ENCODE measurements at places on chromosomes 7 and 10.

DNA sequence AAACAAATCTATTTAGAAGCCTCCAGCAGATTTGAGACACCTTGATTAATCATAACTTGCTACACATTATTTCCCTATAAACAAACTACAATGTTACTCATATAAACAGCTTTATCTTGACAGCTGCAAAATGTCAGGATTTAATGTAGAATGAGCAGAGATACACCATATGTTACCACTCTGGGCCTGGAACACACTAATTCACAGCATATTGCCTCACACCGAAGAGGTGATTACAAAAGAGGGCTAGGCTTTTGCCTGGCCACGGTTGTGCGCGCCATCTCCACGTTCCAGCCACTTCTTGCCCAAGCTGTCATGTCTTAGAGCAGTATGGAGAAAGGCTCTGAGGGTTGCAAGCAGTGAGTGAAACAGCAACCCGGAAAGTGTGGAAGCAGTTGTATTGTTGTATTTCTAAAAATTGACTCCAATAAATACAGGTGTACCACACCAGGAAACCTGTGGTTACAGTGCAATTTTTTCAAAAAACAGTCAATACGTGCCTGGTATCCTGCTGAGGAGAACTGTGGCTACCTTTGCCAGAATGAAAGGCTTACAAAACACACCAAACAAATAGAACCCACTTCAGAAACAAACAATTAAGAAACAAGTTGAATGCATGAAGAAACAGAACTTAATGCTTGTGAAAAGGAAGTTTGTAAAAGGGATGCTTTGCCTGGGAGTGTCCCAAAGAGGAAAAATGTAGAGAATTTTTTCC is 498.1 kb downstream of the PLXNA4 start:
- no peak for DNase-seq

GRCh38 chr10:124210263-124210662 is 116.9 kb upstream of the CHST15 start:
- DNase-seq: no peak

- DNase-seq: no peak
These were observed 36.6 kb upstream of the ZMIZ2 start for GRCh38 chr7:44712012-44712411.

GRCh38 chr10:16116404-16117304 is 256.3 kb upstream of the MINDY3 start:
- no peak for DNase-seq

- no peak for DNase-seq
These were observed 25.4 kb downstream of the INSIG1 start for GRCh38 chr7:155323001-155323638.
